ENCODE measurements at places on chromosomes 5 and 9.

GRCh38 chr5:885127-885442 lies 7.5 kb downstream of the BRD9 start:
- no peak for DNase-seq

DNA sequence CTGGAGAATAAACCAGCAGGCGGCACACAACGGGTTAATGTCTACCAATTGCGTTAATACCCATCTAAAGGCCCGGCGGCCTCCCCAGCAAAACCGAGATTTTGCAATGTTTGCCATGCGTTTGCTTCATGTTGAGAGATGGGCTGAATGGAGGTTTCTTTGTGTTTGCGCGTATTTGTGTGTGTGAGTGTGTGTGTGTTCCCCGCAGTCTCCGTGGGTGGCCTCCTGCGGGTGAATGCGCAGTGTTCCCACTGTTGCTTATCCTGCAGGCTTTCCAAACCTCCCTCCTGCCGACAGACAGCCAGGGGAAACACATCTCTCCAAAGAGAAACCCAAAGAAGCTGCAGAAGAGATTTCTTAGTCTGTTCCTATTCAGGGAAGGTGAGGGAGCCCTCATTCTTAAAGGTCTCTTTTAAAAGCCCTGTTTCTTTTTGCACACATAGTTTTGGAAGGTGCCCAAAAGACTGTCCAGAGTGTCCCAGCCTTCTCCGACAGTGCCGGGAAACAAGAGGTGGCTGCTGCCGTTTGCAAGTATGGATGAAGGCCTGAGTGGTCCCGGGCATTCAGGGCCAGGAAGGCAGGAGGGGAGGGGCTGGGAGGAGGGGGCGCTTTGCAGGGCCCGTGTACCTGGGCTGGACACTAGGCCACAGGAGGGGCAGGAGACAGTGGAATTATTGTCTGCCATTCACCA lies 103.8 kb upstream of the ERCC6L2 start:
- peak; percentile 65 for DNase-seq

DNA sequence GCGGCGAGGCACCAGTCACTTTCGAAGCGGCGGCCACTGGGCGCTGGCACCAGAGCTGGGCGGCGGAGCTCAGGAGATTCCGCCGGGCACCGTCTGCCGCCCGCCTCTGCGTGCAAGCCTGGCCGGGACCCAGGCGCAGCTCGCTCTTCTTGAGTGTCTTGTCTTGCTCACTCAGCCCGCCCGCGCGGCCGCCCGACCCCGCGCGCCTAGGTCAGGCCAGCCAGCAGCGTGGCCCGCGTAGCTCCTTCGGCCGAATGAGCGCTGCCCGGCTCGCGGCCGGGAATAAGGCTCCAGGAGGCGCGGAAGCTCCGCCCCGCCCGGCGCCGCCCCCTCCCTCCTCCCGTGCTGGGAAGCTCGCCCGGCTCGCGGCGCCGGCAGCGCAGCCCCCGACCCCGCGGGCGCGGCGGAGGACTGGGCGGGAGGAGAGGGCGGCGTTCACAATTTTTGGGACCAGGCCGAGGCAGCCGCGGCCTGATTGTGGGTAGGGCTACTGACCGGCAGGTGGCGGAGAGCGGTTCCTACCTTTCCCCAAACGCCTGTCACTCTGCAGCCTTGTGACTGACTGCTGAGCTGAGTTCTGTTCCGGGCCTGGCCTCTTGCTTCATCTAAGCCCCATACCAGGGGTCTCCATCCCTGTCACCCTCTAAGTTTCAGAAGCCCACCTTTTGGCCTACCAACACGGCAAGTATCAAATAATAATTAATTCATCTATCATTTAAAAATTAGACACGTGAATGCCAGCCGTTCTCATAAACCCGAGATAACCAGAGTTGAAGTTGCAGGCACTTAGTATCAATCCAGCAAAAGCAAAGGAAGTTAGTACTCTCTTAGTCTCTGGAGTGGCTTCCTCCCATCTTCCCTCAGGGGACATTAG lies at the start of gene HBEGF:
HBEGF (minus strand) TSS at position 256 of the 874 bp plus-strand sequence. CDS start 275 bp downstream, outside the sequence.
- peak; percentile 59 for DNase-seq

DNA sequence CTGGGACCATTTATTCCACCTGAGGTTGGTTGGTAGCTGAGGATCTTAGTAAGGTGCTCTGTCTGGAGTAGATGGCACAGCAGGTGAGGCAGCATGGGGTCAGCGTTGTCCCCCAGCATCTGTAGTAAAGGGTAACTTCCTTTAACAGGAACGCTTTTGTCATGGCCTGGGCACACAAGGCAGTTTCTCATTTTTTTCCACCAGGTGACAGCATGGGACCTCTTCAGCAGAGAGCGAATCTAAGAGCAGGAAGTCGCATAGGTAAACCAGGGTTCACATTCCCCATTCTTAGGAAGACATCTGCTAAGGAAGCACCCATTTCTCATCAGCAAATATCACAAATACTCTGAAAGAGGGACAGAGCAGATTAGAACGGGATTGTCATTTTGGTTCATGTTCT lies 56.5 kb downstream of the GPR107 start:
- DNase-seq = no peak

- no peak for DNase-seq
Measured at GRCh38 chr5:62342476-62342837, 36.5 kb downstream of the KIF2A start.

GRCh38 chr5:150945486-150945885 lies 40.7 kb upstream of the ZNF300 start:
- peak; percentile 59 for DNase-seq

- DNase-seq = peak; percentile 47
Measured at GRCh38 chr9:121863955-121864354, 212.5 kb downstream of the DAB2IP start.

DNA sequence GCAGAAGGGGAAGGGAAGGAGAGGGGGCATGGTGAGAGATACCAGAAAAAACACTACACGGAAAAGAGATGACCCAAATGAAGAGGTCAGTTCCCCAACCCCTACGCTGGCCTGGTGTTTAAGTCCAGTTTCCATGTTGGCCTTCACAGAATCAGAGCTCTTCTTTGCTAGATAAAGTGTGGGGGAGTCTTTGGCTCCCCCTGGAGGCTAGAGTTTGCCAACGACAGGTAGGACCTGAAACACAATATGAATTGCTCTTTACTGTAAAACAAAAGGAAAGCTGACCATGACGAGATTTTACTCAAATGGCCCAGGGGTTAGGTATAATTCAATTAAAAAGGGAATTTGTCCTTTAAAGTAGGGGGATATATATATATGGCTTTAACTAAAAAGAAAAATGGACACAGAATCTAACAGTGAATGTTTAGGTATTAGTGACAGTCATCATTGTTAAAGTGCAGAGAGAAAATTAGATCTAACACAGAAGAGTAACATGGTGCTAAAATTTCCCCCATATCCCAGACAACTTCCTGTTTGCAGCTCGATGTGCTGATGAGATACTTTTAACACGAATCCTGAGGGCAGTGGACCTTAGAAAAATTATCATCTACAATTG lies 92.0 kb downstream of the SV2C start:
- peak; percentile 32 for DNase-seq

GRCh38 chr5:109935833-109936490 lies 246.2 kb downstream of the MAN2A1 start:
- no peak for DNase-seq

GRCh38 chr5:67677422-67677970 lies 480.9 kb upstream of the CD180 start:
- DNase-seq = no peak

DNA sequence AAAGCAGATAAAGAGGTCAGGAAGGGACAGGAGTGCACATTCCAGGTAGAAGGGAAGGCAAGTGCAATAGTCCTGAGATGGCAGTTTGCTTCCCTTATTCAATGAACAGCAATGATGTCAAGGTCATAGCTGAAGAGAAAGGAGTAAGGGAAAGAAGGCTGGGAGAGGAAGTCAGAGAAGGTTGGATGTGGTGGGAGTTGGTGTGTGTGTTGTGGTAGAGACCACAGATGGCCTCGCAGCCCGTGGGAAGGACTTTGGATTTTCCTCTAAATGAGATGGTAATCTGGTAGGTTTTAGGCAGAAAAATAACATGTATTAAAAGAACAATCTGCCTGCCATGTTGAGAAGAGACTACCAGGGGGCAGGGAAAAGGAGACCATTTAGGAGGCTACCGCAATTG lies 25.1 kb upstream of the LPAR1 start:
- no peak for DNase-seq

DNA sequence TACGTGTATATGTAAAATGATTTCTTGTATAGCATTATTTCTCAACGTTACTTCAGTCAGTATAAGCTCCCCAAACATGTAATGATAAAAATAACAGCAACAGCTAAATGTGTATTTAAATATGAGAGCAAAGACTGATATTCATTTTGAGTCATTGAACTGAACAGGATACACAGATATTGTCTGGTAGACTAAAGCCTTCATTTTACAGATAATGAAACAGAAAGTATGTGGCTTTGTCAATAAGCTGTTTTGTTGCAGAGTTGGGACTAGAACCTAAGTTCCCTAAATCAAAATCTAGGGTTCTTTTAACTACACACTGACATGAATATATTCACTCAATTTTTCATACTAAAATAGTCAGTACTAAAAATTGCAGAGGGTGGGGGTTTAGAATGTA lies 80.4 kb upstream of the MARCHF11 start:
- DNase-seq = no peak

Data from fibroblast of skin of abdomen (primary cell).